ENCODE measurements at places on chromosomes 16 and 17.

DNA sequence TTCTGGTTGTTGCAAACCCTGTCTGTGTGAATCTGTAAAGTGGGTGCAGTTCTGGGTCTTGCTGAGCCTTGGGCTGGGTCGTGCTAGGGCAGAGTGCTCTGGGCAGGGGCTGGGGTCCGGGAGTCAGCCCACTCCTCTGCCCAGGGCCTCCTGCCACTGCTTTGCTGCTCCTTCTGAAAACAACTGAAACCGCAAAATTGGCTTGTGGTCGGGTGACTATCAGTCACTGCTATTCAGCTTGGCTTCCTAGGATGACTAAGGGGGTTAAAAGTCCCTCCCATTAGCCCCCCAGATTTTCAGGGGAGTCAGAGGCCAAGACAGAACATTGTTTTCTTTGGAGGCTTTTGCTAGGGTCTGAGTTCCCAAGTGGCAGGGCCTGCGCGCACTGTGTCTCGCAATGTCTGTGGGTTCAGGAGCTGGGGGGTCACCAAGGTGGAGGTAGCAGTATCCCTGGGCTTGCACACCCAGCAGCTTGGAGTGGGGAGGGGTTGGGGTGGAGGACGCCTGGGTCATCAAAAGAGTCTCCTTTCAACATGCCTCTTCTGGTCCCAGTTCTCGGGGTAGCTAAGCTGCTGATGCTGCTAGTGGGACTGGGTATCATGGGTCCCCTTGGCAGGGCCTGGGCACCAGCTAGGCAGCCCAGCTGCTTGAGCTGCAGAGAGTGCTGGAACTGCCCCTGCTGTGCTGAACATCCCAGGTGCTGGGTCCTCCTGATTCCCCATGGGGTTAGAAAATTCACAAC is 13.5 kb upstream of the TBX21 start:
- no peak for DNase-seq

GRCh38 chr16:83456934-83457333 is 350.8 kb upstream of the HSBP1 start:
- no peak for DNase-seq

DNA sequence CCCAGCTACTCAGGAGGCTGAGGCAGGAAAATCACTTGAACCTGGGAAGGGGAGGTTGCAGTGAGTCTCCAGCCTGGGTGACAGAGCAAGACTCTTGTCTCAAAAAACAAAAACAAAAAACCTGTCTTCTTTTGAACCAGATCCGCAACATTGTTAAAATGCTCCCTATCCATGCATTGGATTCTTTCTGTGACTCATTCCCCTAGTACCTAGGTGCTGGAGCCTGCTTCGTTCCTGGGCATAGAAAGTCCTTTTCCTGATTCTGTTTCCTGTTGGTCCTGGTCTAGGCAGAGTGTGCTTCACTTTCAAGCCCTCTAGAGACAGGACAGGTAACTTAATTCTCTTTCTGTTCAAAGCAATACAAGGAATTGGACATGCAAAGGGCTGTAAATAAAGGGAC is 5.2 kb downstream of the EPN2 start:
- DNase-seq: no peak

DNA sequence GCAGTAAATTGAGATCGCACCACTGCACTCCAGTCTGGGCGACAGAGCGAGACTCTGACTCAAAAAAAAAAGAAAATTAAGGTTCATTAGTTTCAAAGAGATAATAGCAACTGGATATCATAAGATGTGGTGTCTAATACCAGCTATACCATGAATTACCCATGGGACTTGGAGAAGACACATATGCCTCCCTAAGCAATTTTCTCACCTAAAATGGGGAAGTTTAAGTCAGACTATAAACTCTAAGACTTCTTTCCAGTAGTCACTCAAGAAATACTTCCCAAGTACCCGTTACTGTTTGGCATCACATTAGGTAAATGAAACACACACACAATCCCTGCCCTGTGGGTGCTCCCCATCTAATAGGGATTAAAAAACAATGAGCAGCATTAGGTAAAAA is 22.6 kb downstream of the SMURF2 start:
- DNase-seq: no peak

DNA sequence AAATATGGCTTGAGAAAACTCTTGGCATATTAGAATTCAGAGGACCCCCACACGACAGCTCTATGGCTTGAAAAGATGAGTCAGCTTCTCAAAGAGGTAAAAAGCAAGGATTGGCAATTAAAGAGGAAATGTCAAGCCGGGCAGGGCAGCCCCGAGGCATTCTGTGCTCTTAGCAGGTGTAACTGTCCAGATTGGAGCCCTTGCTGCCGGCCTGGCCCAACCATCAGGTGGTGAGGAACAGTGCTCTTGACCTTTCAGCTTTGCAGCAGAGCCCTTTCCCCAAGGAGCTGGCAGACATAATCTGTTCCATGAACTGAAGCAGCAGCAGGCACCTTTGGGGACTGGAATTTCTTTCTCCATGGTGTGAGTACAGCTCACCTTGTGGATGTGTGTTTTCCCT is 287.8 kb downstream of the UTP18 start:
- no peak for DNase-seq

DNA sequence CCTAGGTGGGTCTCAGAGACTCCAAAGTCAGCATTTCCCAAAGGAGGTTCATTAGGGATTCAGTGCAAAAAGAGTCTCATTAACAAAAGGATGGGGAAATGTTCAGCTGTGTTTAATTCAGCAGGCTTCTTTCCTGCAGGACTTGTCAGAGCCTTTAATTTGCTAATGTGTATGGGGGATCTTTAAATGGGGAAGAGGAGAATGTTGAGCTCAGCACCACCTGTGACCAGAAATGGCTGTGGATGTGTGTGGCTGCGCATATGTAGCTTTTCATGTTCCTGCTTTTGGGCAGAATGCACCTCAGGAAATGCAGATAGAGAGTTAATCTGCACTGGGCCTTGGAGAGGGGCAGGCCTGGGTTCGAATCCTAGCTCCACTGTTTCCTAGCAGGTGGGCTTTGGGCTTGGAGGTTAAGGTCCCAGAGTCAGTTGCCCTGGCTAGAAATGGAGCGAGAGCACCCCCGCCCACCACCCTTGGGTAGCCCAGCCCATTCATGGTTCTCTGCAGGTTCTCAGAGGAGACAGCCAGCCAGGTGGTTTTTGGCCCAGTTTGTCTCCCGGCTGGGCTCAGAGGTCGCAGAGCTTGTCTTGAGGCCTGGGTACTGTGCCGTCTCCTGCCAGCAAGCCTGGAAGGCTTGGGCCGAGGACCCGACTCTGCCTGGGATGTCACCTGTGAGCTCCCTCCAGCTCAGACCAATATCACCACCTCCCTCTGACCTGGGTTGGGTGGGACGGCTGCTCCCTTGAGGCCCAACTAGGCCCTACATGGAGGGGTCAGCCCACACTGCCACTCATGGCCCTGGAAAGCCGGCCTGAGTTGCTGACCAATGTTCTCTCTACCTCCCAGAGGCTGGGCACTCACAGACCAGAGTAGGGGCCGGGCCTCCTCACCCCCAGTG is 9.3 kb downstream of the ADCY7 start:
- no peak for DNase-seq

DNA sequence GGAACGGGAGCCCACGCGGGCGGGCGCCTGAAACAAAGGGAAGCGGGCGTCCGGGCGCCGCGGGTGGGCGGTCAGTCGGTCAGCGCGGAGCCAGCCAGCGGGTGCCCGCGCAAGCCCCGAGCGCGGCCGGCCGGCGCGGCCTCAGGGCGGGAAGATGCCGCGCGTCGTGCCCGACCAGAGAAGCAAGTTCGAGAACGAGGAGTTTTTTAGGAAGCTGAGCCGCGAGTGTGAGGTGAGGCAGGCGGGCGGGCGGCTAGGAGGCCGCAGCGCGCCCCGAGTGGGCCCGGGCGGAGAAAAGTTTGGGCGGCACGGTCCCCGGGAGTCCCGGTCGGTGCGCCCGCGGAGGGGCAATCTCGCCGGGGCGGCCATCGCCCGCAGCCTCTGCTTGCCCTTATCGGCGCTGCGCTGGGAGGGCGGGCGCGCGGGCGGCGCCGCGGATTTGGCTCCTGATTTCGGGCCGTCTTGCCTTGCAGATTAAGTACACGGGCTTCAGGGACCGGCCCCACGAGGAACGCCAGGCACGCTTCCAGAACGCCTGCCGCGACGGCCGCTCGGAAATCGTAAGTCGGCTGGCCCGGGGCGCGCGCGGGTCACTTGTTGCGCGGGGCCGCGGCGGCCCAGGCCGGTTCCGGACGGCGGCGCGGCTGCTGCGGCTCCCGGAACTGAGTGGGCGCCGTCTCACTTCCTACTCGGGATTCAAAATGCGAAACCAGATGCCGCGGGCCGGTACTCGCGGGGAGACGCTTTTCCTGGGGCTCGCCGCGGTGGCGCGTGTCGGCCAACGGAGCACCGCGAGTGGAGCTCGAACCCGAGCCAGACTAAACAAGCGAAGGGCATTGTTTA is 526 bp downstream of the CBFB start:
- no peak for DNase-seq

DNA sequence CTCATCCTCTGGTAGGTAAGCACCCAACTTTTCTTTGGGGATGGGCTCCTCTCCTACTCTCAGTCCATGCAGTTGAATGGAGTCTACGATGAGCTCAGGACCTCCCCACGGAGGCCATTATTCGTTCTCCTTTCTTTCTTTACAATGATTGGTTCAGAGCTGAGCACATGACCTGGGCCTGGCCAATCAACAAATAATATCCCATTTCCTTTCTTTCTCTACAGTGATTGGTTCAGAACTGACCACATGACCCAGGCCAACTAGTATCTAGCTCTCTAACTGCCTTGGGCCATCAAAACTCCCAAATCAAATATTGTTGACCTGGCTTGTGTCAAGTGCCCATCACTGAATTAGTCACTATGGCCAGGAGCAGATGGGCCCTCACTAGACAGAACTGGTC is 129.2 kb downstream of the USP31 start:
- no peak for DNase-seq

DNA sequence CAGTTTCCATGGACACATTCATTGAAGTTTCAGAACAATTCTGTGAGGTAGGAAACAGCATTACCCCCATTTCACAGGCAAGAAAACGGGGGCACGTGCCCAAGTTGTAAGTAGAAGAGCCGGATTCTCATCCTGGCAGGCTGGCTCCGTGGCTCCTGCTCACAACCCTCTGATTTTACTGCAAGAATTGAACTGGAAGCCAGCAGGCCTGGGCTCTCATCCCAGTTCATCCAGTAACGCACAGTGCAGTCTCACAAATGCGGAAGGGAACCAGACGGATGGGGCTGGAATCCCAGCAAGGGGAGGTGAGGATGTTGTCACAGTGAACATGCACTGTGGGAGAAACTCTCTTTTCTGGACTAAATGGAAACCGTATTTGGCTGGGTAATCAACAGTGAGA is 40.7 kb upstream of the DOC2B start:
- no peak for DNase-seq

- peak; percentile 78 for DNase-seq
These were observed 22.8 kb upstream of the FOXK2 start for GRCh38 chr17:82496529-82497434.

- no peak for DNase-seq
These were observed 480 bp downstream of the MRPS7 start for GRCh38 chr17:75262112-75262606.

GRCh38 chr16:29644338-29644857 is 18.6 kb upstream of the SPN start:
- no peak for DNase-seq

- DNase-seq: no peak
These were observed 1.4 kb downstream of the CACNG5 start for GRCh38 chr17:66836063-66837005.

GRCh38 chr17:4498461-4499397 is at the start of gene SPNS2:
SPNS2 (plus strand) TSS chr17:4498881; CDS start chr17:4499048, 167 bp downstream.
- peak; percentile 49 for DNase-seq

- no peak for DNase-seq
These were observed 5.8 kb downstream of the PPY start for GRCh38 chr17:43936434-43936833.

DNA sequence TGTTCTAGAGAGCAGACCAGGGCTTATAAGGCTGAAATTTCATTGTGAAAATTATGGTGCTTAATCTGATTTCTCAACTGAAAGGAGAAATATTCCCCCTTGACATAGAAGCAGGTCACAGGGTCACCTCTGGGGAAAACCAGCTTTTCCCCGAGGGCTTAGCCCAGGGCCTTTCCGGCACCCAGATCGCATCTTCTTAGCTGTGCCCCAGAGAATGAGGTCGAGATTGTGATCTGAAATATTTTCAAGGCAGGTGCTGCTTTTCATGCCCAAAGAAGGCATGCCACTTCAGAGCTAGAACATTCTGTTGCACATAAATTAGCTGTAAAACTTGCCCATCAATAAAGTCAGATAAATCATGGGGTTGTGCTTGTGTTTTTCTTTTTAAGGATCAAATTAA is 25.4 kb upstream of the ARHGAP17 start:
- DNase-seq: no peak

DNA sequence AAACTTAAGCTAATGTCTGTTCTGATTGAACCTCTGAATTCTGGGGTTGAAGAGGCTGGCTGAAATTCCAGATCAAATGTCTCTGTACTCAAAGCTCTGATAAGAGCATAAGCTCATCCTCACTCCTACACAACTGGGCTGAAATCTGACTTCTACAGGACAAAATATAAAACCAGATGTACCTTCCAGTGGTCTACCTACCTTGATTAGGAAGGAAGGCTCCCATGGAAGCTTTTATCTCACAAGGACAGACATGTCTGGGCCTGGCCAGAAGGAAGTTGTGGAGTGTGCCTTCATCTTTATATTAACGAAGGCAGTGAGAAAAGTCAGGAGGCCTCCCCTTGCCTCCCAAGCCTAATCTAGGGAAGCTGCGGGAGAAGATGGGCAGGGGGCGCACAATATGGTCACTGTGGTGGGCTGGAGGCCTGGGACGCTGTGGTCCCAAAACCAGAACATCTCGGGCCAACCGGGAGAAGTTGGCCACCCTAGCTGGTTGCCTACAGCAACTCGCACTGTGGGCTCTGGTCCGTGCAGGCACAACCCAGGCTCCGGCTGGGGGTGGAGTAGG is 55.6 kb upstream of the LRRC37A3 start:
- DNase-seq: no peak

GRCh38 chr17:41530062-41531048 is 2.2 kb upstream of the KRT19 start:
- no peak for DNase-seq

- DNase-seq: no peak
These were observed 913 bp upstream of the PRR14 start for GRCh38 chr16:30649725-30650368.

DNA sequence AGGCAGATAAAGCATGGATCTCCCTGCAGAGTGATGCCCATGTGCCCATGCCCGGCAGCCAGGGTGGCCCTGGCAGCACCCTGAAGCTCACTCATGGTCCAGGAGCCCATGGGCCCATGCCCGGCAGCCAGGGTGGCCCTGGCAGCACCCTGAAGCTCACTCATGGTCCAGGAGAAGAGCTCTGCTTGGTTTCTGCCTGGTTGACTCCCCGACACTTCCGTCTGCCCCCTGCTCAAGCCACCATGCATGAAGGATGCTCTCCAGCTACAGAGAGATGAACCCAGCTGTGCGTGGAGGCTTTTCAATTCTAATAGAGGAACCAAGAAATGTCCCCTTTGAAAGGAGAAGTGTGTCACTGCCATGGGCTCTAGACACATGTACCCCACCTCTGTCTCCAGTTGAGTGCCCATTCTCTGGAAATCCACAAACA is 8.7 kb downstream of the CCL17 start:
- no peak for DNase-seq
